DMS53 (cell line): ENCODE measurements at places on chromosomes 2 and 18.

- DNase-seq: no peak
These were observed 85.3 kb downstream of the TRAPPC8 start for GRCh38 chr18:31857526-31858106.

- peak; percentile 72 for DNase-seq
These were observed 916 bp downstream of the TNFRSF11A start for GRCh38 chr18:62325806-62326645.

DNA sequence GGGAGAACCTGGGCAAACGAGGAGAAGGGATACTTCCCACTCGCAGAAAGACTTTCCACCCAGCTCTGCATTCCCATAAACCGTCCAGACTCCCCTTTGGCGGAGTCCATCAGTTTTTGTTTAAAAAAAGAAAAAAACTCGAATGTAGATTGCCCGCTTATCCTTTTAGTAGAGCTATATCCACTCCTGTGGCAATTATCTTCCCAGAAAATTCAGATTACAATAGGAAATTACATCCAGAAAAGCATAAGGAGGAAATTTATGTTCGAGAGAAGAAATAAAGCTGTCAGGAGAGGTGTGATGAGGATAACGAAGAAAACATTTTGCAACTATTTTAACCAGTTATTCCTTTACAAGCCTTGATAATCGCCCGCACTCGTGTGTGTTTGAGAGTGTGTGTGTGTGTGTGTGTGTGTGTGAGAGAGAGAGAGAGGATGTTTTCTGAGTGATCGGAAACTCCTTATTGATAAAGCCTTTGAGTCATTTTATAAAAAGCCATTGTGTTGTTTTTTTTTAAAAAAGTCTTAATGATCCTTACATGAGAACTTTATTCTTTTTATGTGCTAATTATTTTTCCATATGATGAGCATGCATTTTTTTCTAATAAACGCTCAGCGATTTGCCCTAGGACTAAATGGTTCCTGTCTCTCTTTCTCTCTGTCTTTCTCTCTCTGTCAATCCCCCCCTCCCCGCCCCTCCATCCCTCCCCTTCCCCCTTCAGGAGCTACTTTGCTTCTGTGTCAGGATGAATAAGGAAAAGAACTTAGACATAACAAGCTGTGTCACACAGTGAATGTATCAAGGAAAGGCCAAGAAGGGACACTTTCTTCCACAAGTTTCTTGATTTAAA, 1.1 kb upstream of the PPP3R1 start:
- DNase-seq: peak; percentile 69

- no peak for DNase-seq
These were observed 35.1 kb upstream of the CD8A start for GRCh38 chr2:86825693-86826381.

GRCh38 chr2:96685577-96686459, 43.3 kb downstream of the FER1L5 start:
- DNase-seq: peak; percentile 86

- no peak for DNase-seq
These were observed 29.6 kb downstream of the MRO start for GRCh38 chr18:50790241-50790640.

DNA sequence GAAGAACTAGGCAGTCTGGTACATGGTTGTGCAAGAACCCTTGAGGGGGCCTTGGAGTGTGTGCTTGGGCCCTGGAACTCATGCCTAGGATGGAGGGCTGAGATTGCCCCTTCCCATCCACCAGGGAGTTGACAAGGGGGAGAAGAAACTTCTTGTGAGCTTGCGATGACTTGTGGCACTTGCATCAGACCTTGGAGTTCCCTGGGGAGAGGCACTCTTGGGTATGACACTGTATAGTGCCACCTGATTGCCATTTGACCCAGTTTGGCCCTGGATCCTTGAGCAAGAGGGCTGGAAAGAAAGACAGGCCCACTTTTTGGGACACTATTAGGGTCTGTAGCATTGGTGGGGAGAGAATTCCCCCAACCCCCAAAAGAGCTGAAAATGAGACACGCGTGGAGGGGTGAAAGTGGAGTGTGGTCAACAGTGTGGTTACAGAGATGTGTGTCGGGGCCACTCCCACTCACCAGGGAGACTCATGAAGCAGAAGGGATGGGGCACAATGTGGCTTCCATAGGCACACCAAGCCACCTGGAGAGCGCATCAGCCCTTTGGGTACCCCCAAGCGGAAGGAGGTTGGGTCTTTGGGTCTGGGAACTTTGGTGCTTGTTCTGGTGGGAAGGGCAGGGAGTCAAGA, 101.3 kb downstream of the MSH2 start:
- DNase-seq: no peak

- peak; percentile 96 for DNase-seq
These were observed 2.2 kb upstream of the RRM2 start for GRCh38 chr2:10120158-10120876.

DNA sequence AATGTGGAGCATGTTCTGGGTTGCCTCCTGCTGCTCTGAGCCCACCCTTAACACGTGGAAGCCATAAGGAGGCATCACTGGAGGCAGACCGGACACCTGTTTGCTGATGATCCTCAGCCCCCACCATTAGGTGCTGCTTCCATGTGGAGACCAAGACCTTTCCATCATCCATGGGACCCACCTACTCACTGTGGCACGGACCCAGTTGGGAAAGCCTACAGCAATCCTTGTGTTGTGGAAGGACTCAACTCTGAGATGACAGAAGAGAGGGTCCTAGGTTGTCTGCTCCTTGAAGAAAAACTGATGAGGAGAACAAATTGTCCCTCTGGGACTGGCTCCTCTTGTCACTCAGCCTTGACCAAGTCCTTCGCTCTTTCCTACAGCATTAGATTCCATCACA, 86.5 kb upstream of the RAB12 start:
- no peak for DNase-seq

- DNase-seq: no peak
These were observed 252.4 kb upstream of the SALL3 start for GRCh38 chr18:78727057-78727739.

DNA sequence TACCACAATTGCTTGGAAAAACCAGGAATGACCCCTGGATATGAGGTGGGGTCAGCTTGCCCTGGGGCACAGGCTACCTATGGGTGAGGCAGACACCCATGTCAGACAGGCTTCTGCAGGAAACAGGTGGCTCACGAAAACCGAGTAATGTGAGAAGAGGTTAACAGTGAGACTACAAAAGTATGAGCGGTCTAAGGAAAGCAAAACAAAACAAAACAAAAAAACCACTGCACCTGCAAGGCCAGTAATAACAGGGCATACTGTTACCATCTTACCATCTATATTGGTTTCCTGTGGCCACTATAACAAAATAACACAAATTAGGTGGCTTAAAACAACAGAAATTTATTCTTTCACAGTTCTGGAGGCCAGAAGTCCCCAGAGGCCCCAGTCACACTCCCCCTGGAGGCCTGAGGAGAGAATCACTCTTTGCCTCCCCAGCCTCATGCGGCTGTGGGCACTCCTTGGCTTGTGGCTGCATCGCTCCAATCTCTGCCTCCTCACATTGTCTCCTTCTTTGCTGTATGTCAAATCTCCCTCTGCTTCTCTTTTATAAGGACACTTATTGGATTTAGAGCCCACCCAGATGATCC, 86.6 kb upstream of the EPC2 start:
- peak; percentile 1 for DNase-seq

- no peak for DNase-seq
These were observed 32.8 kb upstream of the ACKR3 start for GRCh38 chr2:236536727-236537398.

DNA sequence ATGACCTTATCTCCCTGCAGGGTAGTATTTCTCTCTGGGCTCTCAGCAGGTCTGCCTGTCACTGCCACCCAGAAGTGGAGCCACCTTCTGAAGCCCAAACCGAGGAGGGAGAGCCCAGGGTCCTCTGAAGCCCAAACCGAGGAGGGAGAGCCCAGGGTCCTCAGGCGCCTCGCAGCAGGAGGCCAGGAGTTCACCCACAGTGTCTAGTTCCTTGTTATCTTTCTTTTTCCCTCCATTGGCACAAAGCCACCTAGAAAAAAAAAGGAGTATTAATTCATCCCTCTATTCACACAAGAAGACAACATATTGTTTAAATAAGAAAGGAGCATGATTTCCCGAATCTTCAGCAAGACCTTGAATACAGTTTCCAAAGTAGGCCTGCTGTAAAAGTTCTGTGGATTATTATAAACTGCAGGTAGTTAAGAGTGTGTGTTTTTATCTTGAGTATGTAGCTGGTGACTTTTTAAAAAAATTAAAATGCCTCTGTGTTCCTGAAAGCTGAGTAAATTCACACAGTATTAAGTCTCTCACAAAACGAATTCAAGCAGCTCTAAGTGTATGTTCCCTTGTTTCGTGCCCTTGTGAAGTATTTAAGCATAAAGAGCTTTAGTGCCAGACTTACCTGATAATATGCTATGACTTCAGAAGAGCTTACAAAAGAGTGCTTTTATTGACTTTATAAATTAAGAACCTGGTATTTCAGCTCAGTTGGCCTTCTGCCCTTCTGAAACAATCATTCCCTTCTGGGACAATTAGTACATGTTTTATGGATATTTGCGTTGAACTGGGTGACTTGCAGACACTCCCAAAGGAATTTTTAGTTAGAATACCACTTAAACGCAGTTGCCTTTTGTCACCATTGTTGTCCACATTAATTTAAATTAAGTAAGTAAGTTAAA, 11.7 kb upstream of the GRHL1 start:
- no peak for DNase-seq

DNA sequence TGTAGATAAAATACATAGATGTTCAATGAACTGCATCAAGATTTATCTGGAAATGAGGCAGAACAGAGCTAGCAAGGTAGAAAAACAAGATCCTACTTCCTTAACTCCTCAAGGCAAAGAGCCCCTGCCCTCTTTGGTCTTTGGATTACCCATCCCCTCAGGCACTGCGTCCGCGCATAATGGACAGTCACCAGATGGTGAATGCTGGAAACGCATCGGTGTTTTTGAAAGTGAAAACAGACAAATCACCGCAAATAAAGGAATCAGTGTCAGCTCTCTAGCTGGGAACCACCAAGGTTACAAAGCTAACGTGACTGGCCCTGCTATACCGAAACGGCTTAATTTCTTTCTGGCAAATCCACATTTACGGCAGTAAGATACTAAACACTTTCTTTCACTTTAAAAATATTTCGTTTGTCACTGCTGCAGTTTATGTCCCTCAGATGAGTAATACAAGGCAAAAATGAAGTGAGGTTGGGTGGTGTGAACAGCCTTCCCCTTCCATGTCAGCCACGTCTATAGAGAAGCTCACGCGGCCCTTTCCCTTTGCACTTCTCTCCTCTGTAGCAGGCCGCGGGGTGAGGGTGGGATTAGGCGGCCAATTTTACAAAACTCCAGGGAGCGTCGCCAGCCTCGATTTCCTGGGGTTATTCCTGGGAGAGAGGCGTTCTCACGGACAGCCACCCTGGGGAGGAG, 627 bp upstream of the GALR1 start:
- no peak for DNase-seq

DNA sequence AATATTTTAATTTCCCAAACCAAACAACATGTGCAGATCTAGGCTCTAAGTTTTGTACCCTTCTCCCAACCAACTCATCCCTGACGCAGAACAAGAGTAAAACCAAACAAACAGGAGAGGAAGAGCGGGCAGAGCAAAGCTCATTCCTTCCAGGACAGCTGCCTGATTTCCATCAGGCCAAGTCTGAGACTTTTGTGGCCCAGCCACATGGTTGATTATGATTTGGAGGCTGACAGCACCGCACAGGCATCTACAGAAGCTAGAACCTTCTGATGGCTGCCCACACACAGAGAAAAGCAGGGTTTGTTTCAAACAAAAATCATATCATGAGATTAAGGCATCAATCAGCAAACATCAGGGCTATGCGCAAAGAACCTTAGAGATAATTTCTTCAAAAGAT, 262.6 kb downstream of the TNS1 start:
- DNase-seq: no peak

DNA sequence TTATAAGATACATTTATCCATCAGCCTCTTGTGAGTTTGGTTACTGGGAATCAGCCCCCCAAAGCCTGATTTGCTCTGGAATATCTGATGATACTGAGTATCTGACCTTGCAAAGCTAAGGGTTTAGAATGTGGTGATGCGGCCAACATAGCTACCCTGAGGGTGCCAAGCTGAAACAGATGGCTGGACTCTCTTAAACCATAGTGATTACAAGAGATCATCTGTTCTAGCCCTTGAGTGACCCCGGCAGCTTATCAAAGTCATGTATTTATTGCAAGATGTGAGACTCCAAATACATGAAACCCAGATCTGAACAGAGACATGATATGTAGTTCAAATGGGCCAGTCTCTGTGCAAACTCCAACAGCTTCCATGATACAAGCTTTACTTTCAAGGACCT, 78.2 kb upstream of the CABLES1 start:
- no peak for DNase-seq

- DNase-seq: peak; percentile 51
These were observed 72.7 kb downstream of the MAP2 start for GRCh38 chr2:209496586-209496982.

DNA sequence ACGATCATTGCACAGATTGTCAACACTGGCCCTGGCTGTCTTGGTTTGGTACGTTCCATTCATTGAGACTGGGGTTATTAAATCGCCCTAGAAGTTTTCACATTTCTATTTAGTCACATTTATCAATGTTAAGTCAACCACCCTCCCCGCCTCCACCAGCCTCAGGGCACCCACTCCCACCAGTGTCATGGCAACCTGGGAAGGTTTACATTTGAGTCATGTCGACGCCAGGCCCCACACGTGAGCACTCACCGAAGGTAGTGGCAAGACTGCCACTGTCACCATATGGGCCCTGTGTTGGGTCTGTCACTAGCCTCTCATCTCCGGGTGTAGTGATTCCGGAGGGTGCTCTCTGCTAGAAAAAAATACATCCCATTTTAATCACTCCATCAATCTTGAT, 194.2 kb downstream of the TWIST2 start:
- no peak for DNase-seq

- DNase-seq: no peak
These were observed 11.8 kb downstream of the GCFC2 start for GRCh38 chr2:75698918-75699317.

GRCh38 chr2:60867848-60868247, 13.5 kb upstream of the REL start:
- no peak for DNase-seq

- DNase-seq: peak; percentile 60
These were observed 47.4 kb upstream of the NXPH2 start for GRCh38 chr2:138827426-138828054.

DNA sequence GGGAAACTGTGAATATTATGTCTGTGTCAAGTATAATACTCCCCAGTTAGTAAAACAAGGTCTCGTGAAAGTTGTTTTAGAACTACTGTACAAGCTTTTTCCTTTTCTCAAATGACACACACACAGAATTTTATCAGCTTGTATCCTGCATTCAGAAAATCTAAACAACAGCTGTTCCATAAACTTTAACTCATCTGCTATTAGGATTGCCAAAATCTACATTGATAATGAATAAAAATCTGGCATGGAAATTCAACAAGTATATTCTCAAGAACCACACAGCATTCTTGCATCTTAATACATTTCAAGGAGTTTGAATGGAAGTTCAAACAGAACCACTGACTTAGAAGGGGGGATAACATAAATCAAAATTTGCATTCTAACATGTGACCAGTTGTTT, 151.2 kb downstream of the SLC39A10 start:
- no peak for DNase-seq

GRCh38 chr2:230899786-230900185, 25.3 kb downstream of the GPR55 start:
- DNase-seq: no peak

GRCh38 chr2:196205881-196206435, 34.6 kb upstream of the STK17B start:
- DNase-seq: no peak
